SJCRH30 (cell line): ENCODE measurements at places on chromosomes 1 and 21.

DNA sequence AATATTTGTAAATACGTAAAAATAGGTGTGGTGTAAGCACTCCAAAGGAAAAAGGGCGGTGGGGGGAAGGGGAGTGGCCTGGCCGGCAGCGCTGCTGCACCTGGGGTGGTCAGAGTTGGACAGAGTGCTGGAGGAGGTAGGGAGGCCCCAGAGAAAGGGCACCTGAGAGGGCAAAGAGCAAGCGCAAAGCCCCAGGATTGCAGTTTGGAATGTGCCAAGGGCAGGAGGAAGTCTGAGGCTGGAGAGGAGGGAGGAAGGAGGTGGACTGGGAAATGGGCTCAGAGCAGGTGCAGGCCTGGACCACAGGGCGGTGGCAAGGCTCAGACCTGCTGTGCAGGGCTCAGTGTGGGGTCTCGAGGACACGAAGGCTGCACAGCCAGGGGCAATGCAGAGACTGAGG, 30.6 kb downstream of the LDLRAP1 start:
- no peak for DNase-seq

DNA sequence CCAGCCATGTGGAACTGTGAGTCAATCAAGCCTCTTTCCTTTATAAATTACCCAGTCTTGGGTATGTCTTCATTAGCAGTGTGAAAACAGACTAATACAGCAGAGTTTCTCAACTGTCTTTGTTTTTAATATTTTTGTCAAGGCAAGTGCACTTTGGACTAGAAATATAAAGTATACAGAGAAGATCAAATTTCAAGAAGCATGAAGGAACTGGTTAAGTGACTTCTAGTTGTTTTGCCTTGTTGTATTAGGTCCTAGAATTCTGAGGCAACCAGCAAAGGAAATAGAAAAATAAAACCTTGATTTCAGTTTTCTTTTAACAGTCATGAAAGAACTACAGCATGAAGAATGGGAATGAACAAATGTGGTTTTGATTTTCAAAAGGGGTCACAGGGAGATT, 131.1 kb upstream of the PTGFR start:
- DNase-seq = no peak

- DNase-seq = no peak
Observed at GRCh38 chr1:167752219-167752985, 30.6 kb downstream of the MPZL1 start.

DNA sequence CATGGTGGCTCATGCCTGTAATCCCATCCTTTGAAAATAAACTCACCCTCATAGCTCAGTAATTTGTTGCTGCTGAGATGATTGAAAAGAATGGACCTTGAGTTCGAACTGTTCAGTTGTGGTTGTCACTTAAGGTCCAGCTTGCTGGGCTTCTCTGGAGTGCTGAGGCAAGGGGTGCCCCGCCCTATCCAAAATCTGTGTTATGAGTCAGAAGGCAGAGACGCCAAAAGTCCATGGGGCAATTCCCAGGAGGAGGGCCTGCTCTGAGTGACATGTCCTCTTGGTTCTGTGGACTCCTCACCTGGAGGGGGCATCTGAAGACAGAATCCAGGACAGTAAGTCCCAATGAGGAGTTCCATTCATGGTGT, 64.8 kb downstream of the MYOM3 start:
- DNase-seq = peak; percentile 50

DNA sequence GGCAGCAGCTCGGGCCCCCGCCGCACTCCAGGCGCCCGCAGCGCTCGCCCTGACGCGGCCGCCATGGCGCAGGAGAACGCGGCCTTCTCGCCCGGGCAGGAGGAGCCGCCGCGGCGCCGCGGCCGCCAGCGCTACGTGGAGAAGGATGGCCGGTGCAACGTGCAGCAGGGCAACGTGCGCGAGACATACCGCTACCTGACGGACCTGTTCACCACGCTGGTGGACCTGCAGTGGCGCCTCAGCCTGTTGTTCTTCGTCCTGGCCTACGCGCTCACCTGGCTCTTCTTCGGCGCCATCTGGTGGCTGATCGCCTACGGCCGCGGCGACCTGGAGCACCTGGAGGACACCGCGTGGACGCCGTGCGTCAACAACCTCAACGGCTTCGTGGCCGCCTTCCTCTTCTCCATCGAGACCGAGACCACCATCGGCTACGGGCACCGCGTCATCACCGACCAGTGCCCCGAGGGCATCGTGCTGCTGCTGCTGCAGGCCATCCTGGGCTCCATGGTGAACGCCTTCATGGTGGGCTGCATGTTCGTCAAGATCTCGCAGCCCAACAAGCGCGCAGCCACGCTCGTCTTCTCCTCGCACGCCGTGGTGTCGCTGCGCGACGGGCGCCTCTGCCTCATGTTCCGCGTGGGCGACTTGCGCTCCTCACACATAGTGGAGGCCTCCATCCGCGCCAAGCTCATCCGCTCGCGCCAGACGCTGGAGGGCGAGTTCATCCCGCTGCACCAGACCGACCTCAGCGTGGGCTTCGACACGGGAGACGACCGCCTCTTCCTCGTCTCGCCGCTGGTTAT, 2.8 kb downstream of the KCNJ9 start:
- DNase-seq = no peak

GRCh38 chr21:46100020-46100419, 2.1 kb downstream of the COL6A2 start:
- DNase-seq = no peak
